Activated T-cell treated with anti-CD3 and anti-CD28 coated beads for 1 hour (primary cell): ENCODE measurements at places on chromosomes 2 and 18.

- DNase-seq: no peak
Observed at GRCh38 chr2:217538719-217539118, 464.1 kb downstream of the TNS1 start.

GRCh38 chr18:48364146-48364545 lies 45.0 kb downstream of the ZBTB7C start:
- no peak for DNase-seq

DNA sequence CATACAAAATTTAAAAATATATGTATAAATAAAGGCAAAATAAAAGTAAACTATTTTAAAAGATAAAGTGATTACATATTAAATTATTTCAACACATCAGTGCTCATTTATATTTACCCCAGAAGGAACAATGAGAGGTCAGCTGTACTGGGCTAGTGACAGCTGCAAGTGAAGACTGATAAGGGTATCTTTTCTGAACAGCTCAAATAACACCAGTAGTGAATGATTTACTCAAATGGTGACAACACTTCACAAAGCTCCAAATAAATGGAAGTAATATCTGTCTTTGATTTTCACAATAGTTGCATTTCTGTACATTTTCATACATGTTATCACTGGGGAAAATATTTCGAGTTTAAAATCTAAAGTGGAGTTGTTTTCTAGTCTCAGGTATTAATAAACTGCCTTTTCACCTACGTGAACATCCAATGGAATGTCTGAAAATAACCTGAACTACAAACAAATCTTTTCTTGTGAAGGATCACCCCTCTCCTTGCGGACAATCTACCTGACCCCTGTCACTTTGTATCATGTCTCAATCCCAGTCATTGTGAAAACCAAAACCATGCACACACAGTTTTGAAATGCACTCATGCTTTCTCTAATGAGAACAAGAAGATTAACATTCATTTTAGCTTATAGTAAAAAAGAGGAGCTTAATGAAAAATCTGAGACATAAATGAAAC lies 1928.8 kb upstream of the CELF4 start:
- DNase-seq: no peak

- DNase-seq: no peak
Observed at GRCh38 chr2:98607741-98608115, 584 bp downstream of the COA5 start.

DNA sequence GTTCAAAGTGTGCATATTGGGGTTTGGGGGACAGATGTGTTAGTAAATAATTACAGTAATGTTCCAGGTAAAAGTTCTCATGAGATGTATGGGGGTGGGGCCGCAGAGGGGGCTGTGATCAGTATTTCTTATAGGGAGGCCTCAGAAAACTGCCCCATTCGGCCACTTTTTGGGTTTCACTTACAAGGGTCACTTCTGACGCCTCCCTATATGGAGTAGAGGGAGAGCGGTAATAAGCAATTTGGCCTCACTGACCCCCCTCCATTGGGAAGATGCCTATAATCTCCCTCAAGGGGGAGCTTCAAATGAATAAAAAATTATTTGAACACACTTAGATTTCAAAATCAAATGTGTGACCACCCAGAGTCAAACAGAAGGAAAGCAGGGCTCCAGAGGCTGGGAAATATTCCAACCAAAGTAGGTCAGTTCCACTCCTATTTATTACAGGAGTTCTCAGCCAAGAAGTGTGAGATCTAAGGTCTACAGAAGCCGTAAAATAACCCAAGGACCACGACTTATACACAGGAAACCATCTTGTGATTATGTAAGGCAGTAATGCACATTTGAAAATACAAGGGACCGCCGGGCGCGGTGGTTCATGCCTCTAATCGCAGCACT lies 2.7 kb downstream of the SCTR start:
- DNase-seq: no peak

DNA sequence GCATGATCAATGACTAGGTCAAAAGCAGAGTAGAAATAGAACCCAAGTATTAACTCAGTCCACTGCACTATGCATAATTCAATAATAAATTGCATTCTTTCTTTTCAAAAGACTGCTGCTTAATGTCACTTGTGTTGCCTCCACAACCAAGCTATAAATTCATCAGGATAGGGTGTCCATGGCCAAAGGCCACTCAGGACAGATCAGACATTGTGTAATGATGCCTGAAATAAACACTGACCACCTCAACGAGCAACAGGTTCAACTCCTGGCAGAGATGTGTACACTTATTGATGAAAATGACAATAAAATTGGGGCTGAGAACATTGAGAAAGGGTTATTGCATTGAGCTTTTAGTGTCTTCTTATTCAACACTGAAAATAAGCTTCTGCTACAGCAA lies 194.5 kb upstream of the SPOPL start:
- DNase-seq: no peak

- DNase-seq: no peak
Observed at GRCh38 chr2:134240061-134240460, 13.8 kb upstream of the MGAT5 start.

GRCh38 chr2:85772019-85772745 lies 18.4 kb downstream of the ATOH8 start:
- no peak for DNase-seq

GRCh38 chr2:239894276-239894675 lies 130.9 kb downstream of the NDUFA10 start:
- DNase-seq: no peak

DNA sequence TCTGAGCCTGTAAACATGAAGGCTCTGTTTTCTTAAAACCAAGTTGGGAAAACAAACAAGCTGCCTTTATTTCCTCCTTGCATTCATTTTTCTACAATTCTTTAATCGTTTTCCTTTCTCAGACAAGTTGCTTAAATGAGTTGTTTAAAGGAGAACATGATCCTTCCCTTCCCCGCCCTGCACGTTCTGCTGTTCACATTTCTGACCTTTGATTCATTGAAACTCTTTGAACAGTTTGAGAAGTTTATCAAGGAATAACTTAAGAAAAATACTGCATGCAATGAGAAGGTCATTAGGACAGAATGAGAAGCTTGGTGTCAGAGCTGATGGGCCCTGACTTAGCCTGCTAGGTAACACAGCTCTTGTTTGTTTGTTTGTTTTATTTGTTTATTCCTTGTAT lies 181.6 kb downstream of the PARD3B start:
- DNase-seq: no peak

DNA sequence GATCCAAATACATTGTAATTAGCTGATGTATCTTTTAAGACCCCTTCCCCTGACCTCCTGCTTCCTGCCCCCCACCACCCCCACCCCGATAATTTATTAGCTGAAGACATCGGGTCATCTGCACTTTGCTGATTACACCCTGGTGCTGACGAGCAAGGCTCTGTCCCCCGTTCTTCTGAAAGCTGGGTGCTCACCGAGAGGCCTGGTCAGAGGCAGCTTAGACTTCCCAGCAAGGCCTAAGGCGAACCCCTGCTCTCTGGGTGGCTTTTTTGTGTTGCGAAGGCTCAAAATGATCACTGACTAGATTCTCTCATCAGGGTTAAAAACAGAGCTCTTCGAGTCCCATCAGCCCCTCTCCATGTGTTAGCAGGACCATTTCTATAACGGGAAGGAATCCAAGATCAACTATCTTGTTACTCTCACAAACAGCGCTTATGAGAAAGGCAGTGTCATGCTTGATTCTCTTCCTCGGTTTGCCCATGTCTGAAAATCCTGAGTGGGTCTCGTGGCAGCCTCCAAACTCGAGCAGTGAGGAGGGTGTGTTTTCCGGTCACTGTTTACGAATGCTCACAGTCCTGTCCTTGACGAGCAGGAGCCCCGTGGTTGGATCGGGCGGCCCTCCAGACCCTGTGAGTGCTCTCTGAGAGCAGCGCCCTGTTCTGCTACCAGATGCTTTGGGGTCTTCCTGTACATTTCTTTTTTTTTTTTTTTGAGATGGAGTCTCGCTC lies 201.6 kb downstream of the HDAC4 start:
- DNase-seq: no peak
